ENCODE measurements at places on chromosomes 11 and 22. TPM values are rescaled to one million over a fixed set of nuclear protein-coding genes. Genes with fewer than 3 reads are reported as not detected.

Gene STK33
- total RNA-seq: not detected

Gene SMIM38
- 0.42 TPM for total RNA-seq

Gene ABCC8
- total RNA-seq: not detected

Gene OTOG
- total RNA-seq: not detected

DNA sequence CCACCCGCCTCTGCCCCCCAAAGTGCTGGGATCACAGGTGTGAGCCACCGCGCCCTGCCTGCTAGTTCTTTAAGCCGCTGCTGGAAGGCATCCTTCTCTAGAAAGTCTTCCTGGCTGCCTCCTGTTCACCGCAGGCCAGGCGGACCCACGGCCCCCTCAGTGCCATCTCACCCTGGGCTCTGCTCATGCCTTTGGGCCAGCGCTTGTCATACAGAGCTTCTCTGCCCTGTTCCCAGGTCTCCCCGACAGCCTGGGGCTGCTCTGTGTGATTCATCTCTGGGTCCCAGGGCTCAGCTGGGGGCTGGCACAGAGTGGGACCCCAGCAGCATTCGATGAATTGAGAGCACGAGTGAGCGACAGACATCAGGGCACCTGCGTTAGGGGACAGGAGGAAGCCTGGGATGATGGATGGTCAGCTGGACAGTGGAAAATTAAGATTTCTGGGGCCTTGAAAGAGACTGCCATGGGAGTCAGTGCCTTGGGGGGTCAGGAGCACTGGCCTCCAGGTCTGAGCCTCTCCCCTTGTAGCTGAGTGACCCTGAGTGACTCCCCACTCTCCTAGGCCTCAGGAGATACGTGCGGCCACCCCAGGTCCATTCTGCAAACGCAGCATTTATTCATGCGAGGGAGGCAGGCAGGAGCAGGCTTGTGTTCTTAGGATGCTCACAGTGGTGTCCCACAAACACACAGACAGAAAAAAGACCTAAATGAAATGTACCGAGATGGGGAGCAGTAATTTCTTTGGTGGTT lies 23.3 kb upstream of the PRR5 start:
- no peak for DNase-seq

GRCh38 chr22:50269970-50270665 lies at the start of gene MAPK11:
Gene MAPK11, minus strand, starts transcription at chr22:50270380. Its CDS starts 88 bp downstream, at chr22:50270292.
- DNase-seq: peak; percentile 34

DNA sequence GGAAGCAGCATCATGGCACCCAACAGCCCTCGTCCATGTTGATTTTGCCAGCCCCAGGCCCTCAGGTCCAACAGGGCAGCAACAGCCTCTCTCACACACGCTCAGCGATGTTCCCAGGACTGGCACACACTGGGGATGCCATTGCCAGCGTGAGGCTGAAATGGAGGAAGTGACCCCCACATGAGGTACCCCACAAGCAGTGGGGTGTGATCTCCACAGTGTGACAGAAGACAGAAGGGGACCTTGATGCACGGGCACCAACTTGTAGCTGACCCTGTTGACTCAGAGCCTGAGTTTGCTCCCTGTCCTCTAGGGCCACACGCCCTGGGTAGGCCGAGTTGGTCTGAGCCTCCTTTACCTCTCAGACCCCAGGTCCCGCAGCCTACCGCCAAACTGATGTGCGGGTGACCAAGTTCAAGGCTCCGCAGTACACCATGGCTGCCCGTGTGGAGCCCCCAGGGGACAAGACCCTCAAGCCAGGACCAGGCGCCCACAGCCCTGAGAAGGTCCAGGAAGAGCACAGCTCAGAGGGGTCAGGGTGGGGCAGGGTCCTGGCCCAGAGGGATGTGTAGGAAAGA lies 6.2 kb downstream of the SCGB1C1 start:
- no peak for DNase-seq

- DNase-seq: no peak
These were observed 22.5 kb downstream of the RHOD start for GRCh38 chr11:67079065-67079705.

- DNase-seq: peak; percentile 57
These were observed 3.1 kb downstream of the RAC2 start for GRCh38 chr22:37240941-37241320.

DNA sequence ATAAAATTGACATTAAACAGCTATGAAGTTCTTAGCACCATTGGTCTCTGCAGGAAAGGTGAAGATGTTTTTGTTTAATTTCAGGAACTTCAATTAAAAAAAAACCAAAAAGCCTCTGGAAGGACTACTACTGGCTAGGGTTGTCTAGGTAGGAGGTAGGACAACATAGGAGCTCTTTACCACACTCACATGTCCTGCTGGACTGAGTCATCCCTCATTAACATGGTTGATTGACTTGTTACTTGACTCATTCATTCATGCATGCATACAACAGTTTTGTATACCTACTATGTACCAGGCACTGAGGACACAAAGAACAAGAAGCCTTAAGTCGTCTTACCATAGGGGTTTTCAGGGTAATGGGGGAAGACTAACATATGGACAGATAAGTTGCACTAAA lies 216.9 kb upstream of the ARHGAP20 start:
- no peak for DNase-seq

DNA sequence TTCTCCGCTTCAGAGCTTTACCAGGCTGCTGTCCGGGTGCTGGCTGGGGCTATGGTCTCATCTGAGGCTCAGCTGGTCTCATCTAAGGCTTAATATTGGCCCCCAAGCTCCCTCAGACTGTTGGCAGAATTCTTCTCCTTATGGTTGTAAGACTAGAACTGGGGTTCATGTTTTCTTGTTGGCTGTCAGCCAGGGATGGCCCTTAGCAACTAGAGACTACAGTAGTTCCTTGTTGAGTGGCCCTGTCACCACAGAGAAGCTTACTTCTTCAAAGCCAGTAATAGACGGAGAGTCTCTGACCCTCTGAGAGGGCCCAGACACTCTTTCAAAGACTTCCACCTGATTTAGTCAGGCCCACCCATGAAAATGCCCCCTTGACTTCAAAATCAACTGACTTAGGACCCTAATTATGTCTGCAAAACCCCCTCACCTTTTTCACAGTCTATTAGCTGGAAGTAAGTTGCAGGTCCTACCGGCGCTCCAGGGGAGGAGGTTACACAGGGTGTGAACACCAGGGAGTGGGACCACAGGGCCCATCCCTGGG lies 24.2 kb upstream of the TREH start:
- peak; percentile 32 for DNase-seq

- no peak for DNase-seq
These were observed 65.7 kb downstream of the SGSM1 start for GRCh38 chr22:24871611-24872205.

GRCh38 chr22:27298742-27299141 lies 502.8 kb downstream of the MN1 start:
- no peak for DNase-seq

DNA sequence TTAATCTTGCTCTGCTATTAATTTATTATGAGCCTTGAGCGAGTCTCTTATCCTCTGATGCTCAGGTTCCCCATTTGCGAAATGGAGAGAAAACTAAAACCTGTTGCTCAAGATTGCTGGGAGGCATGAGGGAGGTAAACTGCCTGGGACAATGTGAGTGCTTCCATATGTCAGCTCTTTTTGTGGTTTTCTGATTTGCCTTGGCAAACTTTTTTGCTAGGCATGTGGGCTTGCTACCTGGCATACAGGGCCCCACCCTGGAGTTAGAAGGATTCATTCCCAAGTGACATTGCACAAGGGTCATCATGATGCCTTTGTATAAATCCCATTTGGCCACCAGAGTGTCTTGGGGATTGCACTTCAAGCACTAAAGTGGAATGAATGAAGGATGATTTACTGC lies 22.4 kb downstream of the TSPAN18 start:
- no peak for DNase-seq

- no peak for DNase-seq
These were observed 59.2 kb upstream of the CRTAM start for GRCh38 chr11:122779047-122779629.

DNA sequence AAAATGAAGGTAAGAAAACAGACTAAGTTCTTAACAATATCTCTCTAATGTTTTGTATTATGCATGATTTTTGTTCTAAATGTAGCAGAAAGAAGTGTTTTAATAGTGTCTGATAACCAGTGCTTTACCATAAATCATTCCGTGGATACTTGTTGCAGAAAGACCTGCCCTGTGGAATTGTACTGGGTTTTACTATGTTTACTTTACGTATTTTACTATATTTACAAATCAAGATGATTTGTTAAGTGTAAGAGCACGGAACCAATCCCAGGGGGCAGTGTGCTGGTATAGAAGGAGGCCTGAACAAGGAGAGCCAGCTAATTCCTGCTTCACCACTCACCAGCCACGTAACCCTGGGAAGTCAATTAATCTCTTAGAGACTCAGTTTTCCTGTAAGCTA lies 1.4 kb downstream of the HTR3B start:
- DNase-seq: no peak

DNA sequence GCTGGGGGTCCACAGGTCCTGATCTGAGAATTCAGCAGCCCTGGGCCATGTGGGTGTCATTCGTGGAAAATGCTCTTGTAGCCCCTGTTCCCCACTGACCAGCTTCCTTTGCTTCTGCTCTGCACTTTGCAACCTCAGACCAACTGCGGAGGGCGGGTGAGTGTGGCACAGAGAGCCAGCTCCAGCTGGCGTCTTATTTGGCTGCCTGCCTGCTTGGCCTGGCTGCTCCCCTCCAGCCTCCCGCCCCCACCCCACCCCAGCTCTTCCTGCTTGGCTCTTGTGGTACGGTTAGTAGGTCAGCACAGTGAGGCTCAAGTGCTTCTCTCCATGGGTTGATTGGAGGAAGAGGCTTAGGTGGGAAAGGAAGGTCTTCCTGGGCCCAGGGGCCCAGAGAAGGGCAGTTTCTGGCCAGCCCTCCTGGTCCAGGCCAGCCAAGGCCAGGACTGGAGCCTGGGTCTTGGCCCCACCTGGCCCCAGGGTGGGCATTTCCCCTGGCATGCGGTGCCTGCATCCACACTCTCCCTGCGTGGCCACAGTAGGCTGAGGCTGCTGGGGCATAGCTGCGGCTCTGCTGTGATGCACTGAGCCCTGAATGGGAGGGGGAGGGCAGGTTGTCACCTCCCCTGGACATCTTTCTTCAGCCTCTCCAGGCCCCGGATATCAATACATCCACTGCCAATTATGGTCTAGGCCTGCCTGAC lies 26.5 kb downstream of the MYO7A start:
- DNase-seq: no peak
